ENCODE measurements at places on chromosomes 4 and X.

- DNase-seq, result no peak
Observed at GRCh38 chr4:16717266-16717970, 181.0 kb downstream of the LDB2 start.

DNA sequence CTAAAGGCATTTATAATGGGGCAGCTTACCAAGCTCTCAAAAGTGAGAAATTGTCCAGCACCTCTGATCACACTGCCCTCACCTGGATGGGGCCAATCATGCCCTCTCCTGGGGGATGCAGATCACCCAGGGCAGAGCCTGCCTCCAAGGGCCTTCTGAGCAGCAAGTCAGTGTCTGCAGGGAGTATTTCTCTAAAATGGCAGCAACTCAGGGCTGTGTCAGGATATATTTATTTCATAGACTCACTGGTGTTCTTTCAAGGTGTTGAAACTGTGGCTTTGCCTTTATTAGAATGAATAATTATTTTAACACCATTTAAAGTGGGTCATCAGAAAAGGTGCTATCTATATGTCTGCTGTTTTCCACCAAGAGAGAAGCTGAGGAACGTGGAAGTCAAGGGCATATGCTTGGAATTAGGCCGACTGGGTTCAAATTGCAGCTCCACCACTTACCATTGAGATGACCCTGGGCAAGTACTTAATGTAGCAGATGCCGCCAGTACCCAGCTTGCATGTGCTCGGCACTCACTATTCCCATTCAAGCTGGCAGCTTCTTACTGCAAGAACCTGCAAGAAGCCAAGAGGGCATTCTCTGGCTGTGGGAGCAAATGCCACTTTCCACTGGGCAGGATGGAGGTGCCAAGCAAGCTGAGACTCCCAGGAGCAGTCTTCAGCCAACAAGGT lies 590.0 kb downstream of the BCOR start:
- DNase-seq, result no peak

- no peak for DNase-seq
Observed at GRCh38 chr4:172055046-172055445, 241.8 kb downstream of the GALNTL6 start.

DNA sequence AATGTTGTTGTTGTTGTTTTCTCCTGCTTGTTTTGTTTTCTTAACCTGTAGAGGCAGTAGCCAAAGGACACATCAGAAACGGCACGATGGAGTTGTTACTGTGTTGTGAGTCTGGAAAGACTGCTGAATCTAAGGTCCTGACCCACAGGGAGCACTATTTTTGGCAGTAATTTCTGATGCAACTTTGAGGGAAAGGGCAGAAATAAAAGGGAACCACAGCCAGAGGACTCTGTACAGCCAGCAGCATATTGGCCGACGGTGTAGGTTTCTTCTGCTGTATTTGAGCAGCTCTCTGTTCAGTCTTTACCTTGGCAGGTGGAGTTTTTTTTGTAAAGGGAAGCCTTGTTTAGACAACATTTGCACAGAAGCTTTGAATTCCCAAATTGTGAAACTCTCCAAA lies 203.0 kb upstream of the GPR101 start:
- no peak for DNase-seq

GRCh38 chrX:1598021-1598875 lies 6.8 kb downstream of the AKAP17A start:
- no peak for DNase-seq

DNA sequence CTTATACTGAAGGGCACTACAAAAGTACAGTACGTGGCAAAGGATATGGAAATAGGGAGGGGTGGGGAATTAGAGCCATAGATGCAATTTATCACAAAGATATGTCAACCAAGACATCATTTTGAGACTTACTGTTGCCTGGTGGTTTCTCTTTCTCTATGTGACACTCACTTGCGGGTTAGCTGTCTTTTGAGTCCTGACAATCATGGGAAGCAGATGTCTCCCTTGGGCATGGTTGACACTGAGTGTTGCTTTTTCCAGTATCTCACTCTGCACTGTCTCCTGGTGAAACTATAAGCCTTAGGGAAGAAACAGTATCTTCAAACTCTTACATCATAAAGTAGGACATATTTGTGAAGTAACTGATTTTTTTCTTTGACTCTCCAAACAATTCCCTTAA lies 383.5 kb upstream of the LCORL start:
- DNase-seq, result no peak

DNA sequence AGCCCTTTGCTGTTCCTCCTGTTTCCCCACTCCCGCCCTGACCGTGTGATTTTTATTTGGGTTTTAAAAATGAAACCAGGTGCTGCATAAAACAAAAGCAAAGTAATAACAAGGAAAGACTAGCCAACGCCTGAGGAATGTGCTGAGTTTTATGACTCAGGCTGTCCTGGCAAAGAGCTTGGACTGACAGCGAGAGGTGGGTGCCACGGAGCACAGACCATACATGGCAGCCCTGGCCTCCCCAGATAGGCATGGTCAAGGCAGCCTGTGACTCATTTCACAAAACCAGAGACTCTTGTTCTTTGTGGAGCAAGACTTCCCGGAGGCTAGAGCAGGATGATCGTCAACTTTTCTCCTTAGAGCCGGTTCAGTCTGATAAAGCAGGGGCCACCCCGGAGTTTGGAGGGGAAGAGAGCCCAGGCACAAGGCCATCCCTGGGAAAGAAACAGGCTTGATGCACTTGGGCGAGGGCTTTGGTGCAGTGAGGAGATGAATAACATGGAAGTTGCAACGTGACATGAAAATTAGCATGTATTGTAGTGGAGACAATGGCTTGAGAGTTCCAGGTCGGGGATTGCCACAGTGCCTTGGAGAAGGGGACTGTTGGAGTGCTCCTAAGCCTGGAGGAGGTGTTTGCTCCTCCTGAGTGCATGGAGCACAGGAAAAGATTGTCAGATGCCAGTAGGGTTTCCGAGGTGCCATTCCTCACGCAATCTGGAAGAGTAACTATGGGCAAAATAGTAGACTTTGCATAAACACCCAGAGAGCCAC lies 54.8 kb downstream of the C4orf51 start:
- no peak for DNase-seq

DNA sequence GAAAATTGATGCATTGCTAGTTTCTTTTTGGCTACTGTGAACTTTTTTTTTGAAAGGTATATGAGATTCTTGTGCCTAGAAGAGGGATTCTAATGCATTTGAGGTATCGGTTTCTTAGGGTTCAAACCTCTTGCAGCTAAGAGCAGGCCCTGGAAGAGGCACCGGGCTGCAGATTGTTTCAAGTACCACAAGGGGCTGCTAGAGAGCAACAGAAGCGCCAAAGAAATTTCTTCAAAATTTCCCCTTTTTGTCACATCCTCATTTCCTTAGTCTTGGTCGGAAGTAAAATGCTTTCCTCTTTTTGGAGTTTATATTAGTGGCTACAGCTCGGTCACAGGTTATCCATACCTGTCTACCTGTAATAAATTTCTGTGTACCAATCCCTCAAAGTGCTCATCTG lies 89.8 kb downstream of the PDGFRA start:
- no peak for DNase-seq
